NT2/D1 (cell line): ENCODE measurements at places on chromosomes 4 and X.

DNA sequence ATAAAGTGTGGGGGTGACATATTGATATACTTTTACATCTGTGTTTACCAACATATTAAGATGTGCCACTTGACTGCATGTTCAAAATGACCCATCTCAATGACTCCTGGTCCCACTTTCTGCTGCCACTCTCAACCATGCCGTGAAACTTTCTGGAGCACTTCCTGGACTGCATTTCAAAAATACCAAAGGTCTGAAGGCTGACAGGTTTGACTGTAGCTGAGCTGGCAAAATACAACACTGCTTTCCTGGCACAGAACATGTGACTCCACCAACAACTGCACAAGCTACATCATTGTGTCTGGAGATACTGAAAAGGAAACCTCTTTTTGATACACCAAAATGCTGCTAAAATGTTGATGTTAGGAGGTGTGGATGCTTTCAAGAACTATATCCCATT is 184.8 kb downstream of the UNC5C start:
- no peak for DNase-seq

- DNase-seq, result no peak
Observed at GRCh38 chrX:50456712-50457484, 13.7 kb downstream of the DGKK start.

GRCh38 chr4:10272511-10272910 is 155.9 kb upstream of the WDR1 start:
- DNase-seq, result no peak

GRCh38 chr4:109879081-109879480 is 31.2 kb downstream of the LRIT3 start:
- DNase-seq, result no peak

DNA sequence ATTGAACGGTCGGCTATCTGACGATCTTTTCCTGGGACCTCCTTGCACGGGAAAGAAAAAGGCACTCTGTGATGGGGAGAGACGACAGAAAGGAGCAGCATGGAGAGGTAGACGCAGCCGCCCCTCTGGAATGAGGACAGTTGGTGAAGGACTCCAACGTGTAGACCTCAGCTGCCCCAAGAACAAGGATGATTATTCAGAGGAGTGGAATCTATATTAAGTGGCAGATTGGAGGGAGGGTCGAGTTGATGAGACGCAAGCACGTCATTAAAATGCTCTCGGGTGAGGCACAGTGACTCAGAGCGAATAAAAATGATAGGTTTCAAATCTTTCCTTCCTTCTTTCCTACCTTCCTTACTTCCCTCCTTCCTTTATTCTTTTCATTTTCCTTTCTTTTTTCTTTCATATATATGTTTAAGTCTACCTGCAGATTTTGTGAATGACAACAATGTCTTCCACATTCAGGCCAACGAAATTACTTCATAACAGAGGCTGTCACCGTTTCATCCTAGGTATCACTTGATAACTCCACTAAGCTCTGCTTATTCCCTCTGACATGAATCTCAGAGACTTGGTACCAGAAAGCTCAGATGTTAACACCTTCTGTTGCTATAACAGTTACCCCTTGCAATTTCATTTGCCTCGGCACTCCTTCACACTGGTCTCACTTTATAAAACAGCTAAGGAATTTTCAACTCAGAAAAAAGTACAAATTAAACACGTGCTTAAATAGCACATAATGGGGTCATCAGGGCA is 110.0 kb upstream of the PPARGC1A start:
- no peak for DNase-seq

GRCh38 chr4:175440786-175441185 is 371.3 kb downstream of the GPM6A start:
- DNase-seq, result no peak

DNA sequence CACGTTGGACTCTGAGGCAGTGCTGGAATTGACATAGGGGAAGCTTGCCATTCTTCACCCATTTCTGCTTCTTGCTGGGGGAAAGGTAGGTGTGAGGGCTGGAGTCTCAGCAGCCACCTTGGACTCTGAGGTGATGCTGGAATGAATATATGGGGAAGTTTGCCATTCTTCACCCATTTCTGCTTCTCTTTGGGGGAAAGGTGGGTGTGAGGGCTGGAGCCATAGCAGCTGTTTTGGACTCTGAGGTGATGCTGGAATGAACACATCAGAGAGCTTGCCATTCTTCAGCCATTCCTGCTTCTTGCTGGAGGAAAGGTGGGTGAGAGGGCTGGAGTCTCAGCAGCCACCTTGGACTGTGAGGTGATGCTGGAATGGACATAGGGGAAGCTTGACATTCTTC is 115.1 kb downstream of the CRLF2 start:
- no peak for DNase-seq

- DNase-seq, result no peak
Observed at GRCh38 chr4:125322366-125322730, 7.6 kb downstream of the FAT4 start.

- no peak for DNase-seq
Observed at GRCh38 chr4:76279462-76279861, 27.1 kb upstream of the STBD1 start.

DNA sequence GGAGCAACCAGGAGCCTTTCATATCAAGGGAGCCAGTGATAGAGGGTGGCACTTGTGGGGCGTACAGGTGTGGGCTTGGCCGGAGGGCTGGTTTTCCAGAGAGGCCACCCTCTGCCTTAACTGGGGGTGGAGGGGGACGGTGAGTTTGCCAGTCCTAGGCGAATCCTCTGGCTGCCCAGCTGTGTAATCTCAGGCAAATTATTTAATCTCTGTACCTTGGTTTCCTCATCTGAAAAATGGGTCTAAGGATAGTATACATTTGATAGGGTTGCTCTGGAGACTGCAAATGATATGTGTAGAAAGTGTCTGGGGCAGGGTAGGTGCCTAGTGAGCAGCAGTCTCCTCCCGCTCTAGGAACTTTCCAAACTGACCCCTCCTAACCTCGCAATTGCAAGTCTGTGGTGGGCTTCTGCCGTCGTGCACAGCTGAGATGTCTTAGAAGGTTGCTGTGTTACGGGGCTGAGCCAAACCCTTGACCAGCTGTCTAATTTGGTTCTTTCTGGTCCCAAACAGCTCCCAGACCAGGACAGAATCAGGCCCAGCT is 3.8 kb upstream of the CXCR3 start:
- DNase-seq, result no peak

GRCh38 chr4:1779588-1780382 is 13.3 kb upstream of the FGFR3 start:
- DNase-seq, result no peak

DNA sequence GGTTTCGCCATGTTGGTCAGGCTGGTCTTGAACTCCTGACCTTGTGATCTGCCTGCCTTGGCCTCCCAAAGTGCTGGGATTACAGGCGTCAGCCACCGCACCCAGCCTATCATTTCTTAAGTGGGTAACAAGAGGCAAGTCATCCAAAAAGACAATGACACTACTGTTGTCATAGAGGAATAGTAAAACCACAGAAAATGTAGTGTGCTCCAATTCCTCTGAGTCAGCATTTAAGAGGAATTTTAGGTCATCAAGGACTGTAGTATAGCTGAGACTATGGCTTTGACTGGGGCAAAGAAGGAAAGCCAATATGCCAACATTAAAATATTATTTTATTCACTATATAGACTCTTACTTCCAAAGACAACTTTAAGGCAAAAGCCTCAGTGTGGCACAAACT is 48.4 kb downstream of the ATP8A1 start:
- DNase-seq, result no peak

- no peak for DNase-seq
Observed at GRCh38 chr4:156294577-156294976, 340.9 kb upstream of the CTSO start.

- DNase-seq, result no peak
Observed at GRCh38 chrX:65783746-65784145, 116.3 kb downstream of the MSN start.

DNA sequence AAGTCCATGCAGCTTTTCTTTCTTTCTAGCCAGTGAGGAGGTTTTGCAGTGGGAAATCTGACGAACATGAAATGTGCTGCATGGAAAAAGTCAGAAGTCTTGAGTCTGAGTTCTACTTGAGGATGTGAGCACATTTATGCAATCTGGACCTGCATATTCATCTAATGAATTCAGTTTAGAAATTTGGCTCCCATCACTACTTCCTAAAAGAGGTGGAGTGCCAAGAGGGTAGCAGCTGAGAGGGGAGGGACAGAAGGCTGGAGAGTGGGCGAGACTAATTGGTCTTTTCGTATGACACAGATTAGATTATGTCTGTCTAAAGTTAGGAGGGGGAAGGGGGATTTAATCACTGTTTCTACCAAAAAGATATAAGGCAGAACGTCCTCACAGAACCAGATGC is 535.9 kb downstream of the IQCM start:
- DNase-seq, result no peak

DNA sequence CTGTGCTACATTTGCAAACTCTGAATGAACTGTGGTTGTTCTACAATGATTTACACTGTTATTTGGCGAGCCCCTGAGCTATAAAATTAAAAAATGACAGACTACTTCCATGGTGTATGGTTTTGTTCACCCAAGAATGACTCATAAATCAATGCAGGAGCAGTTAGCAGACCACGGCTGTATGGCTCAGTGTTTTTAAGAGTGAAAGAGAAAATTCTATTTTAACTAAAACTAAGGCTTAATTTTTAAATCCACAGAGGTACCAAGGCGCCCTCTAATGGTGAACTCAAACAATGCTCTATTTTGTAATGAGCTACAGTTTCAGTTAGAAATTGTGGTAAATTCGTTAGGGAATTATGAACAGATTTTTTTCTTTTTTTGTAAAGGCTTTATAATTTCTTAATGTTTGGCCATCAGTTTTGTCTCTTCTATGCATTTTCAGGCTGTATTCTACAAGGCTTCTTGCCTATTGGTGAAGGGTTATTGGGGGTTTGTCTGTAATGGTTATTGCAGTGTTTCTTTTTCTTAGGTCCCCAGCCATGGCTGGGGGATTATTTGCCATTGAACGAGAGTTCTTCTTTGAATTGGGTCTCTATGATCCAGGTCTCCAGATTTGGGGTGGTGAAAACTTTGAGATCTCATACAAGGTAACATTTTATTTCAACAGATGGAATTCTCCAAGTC is 32.5 kb downstream of the HMGB2 start:
- no peak for DNase-seq

DNA sequence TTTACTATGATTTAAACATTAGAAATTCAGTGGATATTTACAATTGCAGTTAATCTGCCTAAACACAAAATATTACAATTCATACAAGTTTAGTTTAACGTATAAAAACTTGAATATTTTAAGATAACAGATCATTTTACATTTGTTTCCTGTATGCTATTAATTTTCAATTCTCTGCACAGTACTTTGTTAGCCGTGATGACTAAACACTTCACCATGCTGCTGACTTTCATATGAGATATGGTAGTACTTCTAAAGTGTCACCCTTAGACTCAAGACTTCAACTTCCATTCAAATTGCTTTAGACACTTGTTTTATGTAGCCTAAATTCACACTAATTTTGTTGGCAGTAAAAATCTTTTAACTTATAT is 1646.4 kb upstream of the ADGRL3 start:
- DNase-seq, result no peak

GRCh38 chr4:96598465-96598864 is 758.6 kb downstream of the PDHA2 start:
- DNase-seq, result no peak
